Small intestine (tissue), 16 donors: ENCODE measurements at places on chromosomes 4 and X.

DNA sequence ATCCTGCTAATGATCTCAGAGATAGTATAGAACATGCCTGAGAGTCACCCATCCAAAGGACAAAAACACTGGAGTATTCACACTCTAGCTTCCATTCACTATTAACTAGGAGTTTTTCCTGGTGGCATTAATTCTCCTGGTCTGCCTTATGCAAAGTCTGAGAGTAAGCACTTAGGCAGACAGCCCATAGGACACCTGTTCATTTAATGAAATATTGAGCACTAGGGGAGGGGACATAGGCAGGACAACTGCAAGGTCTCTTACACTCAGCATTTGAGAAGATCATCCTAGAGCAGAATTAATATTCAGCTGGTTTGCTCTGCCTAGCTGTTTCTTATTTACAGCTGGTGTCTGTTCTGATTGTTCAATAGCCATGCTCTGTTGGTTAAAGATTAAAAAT, 508.5 kb downstream of the CENPC start:
- DNase-seq: no peak

GRCh38 chr4:16989371-16989770, 90.9 kb upstream of the LDB2 start:
- DNase-seq: no peak

DNA sequence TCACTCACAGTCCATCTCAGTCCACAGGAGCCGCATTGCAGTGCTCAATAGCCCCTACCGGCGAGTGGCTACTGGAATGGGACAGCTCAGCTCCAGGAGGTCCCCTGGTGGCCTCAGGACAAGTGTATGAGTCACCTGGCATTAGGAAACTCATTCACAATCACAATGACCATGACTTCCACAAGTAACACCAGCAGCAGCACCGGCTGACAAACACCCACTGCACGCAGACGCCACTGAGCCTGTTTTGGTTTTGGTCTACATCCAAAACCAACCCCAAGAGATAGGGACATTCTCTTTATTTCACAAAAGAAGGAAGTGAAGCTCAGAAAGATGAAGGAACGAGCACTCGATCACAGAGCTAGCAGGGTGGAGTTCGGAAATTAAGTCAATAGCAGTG, 8.1 kb downstream of the JAKMIP1 start:
- DNase-seq: no peak

DNA sequence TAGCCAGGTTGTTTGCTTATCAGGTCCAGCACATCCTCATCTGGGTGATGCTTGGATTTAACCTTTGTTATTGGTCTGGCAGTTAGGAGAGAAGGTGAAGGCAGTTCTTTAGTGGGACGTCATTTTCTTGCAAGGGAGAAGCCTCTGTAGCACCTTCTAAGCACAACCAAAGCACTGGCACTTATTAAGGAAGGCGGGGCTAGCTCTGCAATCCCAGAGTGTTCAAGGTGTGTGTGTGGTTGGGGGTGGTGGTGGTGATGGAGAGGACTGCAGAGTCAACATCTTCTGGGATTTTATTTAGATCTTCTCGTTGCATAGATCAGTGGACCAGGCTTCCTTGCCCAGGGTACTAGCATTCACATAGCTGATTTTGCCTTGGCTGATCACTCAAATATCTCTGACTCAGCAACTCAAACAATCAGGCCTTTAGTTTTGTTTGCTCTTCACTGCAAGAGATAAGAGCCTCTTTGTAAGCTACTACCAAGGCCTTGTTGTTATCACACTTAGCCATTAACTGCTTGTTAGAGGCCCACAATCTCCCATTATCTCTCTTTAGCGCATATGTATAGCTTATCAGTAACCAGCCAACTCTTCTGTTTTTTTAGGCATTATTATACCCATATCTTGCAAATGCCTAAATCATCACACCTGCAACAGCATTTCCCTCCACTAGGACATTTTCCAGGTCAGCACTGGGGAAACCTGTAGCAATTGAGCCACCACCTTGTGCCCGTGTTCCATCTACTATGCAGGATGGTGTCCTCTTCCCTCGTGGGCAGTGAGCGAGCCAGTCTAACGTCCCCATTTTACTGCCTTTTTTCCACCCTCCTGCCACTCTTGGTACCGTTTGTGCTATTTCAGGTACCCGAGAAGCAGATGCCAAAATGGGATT, 36.5 kb upstream of the LINC00632 start:
- DNase-seq: peak; percentile 0
